Caudate nucleus (tissue), 63 donors: ENCODE measurements at places on chromosomes 13 and 19.

- no peak for DNase-seq
Observed at GRCh38 chr13:24323036-24323738, 13.8 kb downstream of the C1QTNF9 start.

- no peak for DNase-seq
Observed at GRCh38 chr19:51739466-51740213, 12.0 kb downstream of the FPR1 start.

- no peak for DNase-seq
Observed at GRCh38 chr13:30159446-30159839, 147.9 kb downstream of the KATNAL1 start.

- DNase-seq: no peak
Observed at GRCh38 chr13:30859326-30859725, 46.7 kb upstream of the MEDAG start.

DNA sequence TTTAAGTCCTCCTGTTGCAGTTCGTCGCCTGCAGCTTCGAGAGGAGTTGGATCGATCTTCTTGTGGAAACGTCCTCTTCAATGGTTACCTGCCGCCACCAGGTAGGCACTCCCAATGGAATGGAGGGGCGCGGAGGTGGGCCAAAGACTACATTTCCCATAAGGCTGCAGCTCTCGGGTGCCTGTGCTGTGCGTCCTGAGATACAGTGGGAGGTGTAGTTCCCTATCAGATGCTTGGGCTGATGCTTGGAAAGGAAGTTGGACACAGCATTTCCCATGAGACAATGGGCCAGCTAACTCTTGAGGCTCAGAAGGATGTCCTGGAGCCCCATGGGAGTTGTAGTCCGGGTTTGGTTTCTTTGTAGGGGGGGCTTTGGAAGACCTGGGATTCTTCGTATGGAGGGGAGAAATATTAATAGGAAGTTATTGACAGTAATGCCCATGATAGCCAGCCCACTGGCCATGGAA, 1.8 kb downstream of the SHKBP1 start:
- peak; percentile 21 for DNase-seq

DNA sequence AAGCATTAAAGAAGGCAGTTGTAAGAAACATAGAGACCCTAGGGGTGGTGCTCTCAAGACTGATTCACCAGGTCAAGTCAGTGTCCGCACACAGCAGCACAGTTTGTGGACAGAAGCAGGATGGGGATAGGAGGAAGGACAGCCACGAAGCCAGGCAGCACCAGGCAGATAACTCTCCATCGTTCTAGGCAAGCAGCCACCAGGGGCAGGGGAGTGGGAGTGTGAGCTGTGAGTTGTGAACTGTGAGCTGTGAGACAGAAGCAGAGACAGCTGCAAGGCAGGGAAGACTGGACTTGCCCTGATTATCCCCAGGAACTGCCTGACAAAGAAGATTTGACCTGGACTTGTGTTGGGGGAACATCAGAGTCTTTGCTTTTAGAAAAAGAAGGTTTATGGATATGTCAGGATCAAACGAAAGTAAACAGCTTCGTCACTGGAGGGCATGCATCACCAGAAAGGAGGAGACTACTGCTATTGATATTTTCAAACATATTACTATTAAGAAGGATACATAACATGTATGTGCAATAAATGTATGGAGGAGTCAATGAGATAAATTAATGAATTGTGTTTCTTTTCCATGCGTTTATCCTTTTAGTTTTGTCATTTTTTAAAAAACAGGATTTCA, 286.1 kb downstream of the IRS2 start:
- no peak for DNase-seq

DNA sequence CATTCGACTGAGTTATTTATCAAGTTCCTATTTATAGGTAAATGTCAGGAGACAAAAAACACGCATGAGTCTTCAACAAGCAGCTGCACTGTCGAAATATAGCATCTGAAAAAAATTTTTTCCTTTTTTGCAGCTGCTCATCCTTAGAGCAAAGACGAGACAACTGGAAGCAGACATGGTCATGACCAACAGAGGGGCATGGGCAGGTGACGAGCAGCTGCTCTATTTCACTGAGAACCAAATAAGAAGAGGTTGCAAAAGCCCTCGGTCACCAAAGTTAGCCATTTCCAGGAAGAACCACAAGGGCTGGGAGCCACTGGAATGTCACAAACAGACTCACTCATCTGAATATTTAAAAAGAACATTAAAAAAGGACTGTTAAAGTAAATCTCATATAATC, 22.2 kb downstream of the SOHLH2 start:
- no peak for DNase-seq

DNA sequence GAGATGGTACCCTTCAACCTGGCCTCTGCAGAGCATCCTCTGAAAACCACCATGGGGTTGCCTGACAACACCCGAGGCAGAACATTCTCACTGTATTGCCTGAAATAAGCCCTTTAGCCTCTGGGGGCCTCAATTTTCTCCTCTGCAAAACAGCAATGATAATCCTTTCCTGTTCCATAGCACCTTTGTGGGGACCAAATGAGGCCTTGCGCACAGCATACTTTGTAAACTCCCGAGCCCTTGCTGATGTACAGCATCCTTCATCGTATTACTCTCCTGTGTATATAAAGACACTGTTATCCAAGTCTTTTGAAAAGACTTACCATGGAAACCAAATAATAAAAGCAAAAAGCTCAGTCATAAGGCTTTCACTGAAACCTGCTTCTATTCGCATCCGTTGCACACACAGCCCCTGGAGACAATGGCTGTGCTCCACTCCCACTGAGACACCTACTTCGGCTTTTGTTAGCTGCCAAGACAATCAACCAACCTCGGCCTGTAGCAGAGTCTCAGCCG, 276.0 kb downstream of the FOXO1 start:
- no peak for DNase-seq

DNA sequence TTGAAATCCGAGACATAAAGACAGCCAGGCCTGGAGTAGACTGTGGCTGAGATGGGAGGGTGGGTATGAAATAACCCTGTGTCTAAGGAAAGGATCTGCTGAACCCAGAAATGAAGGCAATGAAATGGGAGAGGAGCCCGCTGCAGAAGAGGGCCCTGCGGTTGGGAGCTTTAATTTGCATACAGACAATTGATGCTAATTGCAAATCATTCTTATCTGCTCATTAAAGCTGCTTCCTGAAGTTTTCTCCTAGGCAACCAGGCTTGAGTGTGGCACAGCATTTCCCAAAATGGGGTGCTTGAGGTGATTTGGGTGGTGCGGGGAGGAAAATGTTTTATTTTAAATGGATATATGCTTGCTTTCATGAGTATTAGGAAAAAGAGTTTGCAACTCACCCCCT, 55.4 kb downstream of the DPF1 start:
- DNase-seq: no peak

- DNase-seq: no peak
Observed at GRCh38 chr19:5691822-5692722, 2.0 kb downstream of the RPL36 start.

DNA sequence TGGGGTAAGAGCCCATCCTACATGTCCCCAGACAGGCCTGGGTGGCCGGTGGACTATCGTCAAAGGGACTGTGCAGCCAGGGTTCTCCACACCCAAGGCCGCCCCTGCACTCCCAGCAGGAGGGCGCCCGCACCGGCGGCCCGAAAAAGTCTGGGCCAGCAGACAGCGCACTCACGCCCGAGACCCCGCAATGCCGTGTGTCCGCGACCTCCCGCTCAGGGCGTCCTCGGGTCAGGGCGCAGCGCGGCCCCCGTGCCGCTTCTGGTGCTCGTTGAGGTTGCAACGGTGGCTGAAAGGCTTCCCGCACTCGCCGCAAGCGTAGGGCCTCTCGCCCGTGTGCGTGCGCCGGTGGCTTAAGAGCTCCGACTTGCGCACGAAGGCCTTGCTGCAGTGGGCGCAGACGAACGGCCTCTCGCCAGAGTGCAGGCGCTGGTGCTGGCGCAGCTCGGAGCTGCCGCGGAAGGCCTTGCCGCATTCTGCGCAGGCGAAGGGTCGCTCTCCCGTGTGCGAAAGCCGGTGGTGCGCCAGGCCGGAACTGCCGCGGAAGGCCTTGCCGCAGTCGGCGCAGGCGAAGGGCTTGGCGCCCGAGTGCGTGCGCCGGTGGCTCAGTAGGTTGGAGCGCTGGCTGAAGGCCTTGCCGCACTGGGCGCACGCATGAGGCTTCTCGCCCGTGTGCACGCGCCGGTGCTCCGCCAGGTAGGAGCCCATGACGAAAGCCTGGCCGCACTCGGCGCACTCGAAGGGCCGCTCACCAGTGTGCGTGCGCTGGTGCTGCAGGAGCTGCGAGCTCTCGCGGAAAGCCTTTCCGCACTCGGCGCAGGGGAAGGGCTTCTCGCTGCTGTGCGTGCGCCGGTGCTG, 2.8 kb upstream of the A1BG start:
- no peak for DNase-seq

DNA sequence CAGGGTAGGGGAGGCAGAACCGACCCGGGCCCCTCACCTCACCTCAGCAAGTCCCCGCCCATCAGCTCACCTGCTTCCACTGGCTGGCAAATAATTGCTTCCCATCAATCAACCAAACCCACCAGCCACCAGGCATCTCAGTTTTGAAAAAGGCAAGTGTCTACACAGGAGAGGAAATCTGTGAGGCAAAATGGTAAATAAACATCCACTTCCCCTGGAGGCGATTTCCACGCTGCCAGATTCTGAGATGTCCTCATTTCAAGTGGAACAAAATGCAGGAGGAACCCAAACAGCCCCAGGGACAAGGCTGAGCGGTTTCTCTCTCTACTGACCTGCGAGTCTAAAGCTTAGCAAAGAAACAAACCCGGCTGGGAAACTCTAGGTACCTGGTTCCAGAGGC, 117.5 kb downstream of the CRYL1 start:
- no peak for DNase-seq

- no peak for DNase-seq
Observed at GRCh38 chr19:29383696-29384095, 142.1 kb upstream of the VSTM2B start.

GRCh38 chr19:18672606-18673337, 10.7 kb upstream of the CRTC1 start:
- no peak for DNase-seq
